ENCODE measurements at places on chromosomes 6 and 20. TPM values are rescaled to one million over a fixed set of nuclear protein-coding genes. Genes with fewer than 3 reads are reported as not detected.

HSPA1B gene
- 79.0 TPM for total RNA-seq

RNF144B gene
- total RNA-seq: 0.37 TPM

ACTL10 gene
- 3.9 TPM for total RNA-seq

HLA-DQA2 gene
- not detected for total RNA-seq

PSORS1C2 gene
- not detected for total RNA-seq

SLC22A2 gene
- not detected for total RNA-seq

PRPF6 gene
- 57.7 TPM for total RNA-seq

PACSIN1 gene
- not detected for total RNA-seq

CST2 gene
- not detected for total RNA-seq

CPNE5 gene
- total RNA-seq: not detected

RIPPLY2 gene
- 1.4 TPM for total RNA-seq

MRAP2 gene
- total RNA-seq: 1.4 TPM

FBXO9 gene
- 42.0 TPM for total RNA-seq

TMEM30A gene
- 103 TPM for total RNA-seq

LPIN3 gene
- 14.3 TPM for total RNA-seq

All from subcutaneous preadipocyte (primary cell).